H9 (cell line): ENCODE measurements at places on chromosomes 7 and 10. TPM values are rescaled to one million over a fixed set of nuclear protein-coding genes. Genes with fewer than 3 reads are reported as not detected.

Gene NCF1
- total RNA-seq: 0.33 and 0.63 TPM in 2 replicates

- H3K4me3 ChIP-seq: no peak overlapping the region
- no peaks in the 10 kb centered on the region for H3K36me3 ChIP-seq
- H3K27ac ChIP-seq: no peak overlapping the region
- no peak for DNase-seq
Observed at GRCh38 chr7:37705976-37706375, 22.4 kb downstream of the GPR141 start.

DNA sequence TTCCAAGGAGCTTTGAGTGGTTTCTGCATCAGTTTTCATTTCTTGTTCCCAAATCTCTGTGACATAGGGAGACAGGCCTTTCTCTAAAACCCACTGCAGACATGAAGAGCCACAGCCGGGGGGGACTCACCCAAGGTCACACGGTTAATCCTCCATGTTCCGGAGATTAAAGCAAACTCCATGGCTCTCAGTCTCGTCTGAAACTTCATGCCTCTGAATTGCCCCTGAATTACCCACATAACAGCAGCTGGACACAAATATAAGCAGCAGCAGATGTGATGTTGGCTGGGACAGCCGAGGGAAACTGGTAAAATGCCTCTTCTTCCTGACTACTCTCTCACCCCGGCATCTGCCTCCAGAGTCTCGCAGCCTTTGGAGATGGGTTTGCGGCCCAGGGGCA is 402.2 kb downstream of the DNAJB6 start:
- H3K36me3 ChIP-seq: no peaks in the 10 kb centered on the region
- H3K27ac ChIP-seq: no peak overlapping the region
- no peaks in the 10 kb centered on the region for H3K4me1 ChIP-seq

DNA sequence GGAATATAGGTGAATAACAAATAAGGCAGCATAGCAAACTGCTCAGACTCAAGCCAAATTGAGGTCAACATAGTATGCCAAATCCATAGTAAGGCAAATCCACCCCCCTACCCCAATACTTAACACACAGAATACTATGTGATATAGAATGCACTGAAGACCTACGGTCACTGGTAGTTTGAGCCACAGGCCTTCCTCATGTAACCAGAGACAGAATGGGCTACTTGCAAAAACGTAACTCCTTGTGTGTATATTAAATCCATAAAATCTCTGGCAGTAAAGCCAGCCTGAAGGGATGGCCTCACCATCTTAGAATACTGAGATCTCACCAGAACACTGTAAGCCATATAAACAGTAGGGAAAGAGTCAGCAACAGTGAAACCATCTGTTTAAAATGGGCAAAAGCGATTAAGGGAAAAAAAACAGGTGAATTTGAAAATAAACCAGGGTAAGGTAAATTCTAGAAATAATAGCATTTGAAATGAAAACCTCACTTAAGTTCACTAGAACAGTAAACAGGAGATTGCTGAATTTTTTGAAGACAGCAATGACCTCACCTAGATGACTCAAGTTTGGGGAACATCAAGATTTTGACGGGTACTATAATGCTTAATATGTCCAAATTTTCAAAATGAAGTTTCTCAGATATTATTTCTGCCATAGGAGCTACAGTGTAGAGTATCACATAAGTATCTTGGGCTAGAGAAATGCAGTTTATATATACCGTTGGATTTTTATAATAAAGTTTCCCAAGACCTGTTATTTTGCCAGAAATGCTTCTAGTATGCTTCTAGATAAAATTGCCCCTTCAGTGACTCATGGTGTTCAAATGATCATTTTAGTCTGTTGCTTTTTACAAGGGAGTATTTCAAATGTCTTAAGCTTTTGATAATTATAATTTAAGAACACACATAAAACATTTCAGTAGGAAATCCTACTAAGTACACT is 13.9 kb downstream of the HNRNPA2B1 start:
- DNase-seq: no peak
- no peak overlapping the region for H3K27ac ChIP-seq
- no peaks in the 10 kb centered on the region for H3K4me1 ChIP-seq
- H3K36me3 ChIP-seq: peaks cover 30% of the 10 kb centered on the region

DNA sequence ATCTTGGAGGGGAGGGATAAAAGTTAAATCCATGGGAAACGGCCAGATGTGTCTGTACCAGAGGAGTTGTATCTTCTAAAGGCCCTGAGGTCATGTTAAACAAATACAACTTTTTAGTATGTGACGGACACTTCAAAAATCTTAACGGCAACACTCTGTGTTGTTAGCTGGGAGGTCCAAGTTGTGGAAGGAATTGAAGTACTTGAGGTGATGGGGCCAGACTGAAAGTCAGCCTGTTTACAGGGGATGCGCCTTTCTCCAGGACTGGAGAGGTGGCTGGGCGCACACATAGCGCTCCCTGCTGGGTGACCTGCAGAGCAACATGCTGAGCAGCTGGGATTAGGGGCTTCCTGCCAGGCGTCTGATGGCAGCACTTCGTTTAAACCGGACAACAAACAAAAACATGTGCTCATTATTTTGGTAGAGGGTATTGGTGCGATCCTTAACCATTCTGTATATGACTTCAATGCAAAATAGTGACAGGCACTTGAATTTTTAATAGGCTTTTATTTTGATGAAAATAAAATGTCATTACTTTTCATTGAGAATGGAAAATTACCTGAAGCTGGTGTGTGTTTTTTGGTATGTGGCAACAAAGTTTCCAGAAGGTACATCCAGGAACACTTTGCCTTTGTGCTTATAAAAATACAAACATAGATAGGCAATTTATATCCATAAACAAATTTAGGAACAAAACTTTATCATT is 198.2 kb downstream of the MLLT10 start:
- H3K27me3 ChIP-seq: no peaks in the 10 kb centered on the region
- peaks cover under 1% of the 10 kb centered on the region; the same call in 1 of the 2 replicates for H3K4me1 ChIP-seq
- peaks cover 18% of the 10 kb centered on the region; the same call in 2 of the 3 replicates for H3K36me3 ChIP-seq
- H3K4me3 ChIP-seq: no peak overlapping the region
- H3K27ac ChIP-seq: no peak overlapping the region

Gene ADAP1
- 6.2 and 6.8 TPM in 2 replicates for total RNA-seq

DNA sequence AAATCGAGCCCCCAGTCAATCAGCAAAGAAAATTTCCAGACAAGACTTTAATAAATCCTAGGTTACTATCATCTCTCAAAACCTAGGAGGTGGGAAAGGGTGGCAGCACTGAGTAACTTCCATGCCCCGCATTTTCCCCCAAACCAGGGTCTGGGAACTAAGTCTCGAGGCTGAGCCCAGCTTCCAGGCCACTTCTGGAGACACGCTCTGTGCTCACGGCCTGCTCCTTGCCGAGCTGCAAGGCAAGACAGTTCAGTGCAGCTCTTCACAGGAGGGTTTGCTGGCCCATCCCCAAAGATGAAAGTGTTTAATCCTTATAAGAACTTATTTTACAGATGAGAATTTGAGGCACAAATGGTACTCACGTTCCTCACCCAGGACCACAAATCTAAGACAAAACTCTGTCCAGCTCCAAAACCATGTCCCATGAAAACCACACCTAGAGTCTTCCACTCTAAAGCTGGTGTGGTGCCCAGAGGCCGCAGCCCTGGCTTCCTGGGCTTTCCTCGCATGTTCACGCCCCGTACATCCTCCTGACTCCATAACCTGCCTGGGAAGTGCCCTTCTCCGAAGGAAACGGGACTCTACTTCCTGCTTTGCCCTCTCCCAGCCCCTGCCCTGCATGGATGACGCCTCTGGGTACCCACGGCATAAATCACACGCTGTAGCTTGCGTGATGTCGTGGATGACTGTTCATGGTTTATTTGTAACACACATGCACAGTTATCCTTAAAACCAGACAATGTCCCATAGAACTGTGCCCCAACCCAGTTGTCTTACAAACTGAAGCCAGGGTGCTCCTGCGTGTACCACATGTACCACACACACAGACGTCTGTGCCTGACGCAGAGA is 201.2 kb downstream of the DIP2C start:
- no peak for DNase-seq
- no peak overlapping the region for H3K4me3 ChIP-seq
- H3K36me3 ChIP-seq: peaks cover 3% of the 10 kb centered on the region; the same call in 1 of the 2 replicates
- peaks cover 6% of the 10 kb centered on the region; the same call in 1 of the 2 replicates for H3K4me1 ChIP-seq
- no peak overlapping the region for H3K27ac ChIP-seq

Gene CHCHD1
- 41.1 and 45.9 TPM in 2 replicates for total RNA-seq

DNA sequence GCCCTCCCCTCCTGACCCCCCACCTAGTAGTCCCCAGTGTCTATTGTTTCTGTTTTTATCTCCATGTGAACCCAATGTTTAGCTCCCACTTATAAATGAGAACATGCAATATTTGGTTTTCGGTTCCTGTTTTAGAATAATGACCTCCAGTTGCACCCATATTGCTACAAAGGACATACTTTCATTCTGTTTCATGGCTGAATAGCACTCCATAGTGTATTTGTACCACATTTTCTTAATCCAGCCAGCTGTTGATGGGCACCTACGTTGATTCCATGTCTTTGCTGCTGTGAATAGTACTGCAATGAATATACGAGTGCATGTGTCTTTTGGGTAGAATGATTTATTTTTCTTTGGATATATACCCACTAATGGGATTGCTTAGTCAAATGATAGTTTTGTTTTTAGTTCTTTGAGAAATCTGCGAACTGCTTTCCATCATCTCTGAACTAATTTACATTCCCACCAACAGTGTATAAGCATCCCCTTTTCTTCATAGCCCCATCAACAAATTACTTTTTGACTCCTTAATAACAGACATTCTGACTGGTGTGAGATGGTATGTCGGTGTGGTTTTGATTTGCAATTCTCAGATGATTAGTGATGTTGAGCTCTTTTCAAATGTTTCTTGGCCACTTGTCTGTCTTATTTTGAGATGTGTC is 128.4 kb upstream of the PHYHIPL start:
- H3K4me3 ChIP-seq: no peak overlapping the region
- DNase-seq: no peak
- H3K27me3 ChIP-seq: no peaks in the 10 kb centered on the region
- no peaks in the 10 kb centered on the region for H3K4me1 ChIP-seq
- no peak overlapping the region for H3K27ac ChIP-seq

GRCh38 chr7:39434012-39434411 is 132.2 kb upstream of the YAE1 start:
- H3K36me3 ChIP-seq: no peaks in the 10 kb centered on the region; the same call in 1 of the 2 replicates
- H3K4me1 ChIP-seq: no peaks in the 10 kb centered on the region
- no peaks in the 10 kb centered on the region for H3K27me3 ChIP-seq
- no peak for DNase-seq
- no peak overlapping the region for H3K4me3 ChIP-seq
- no peak overlapping the region for H3K27ac ChIP-seq

- no peaks in the 10 kb centered on the region for H3K27me3 ChIP-seq
- no peaks in the 10 kb centered on the region for H3K4me1 ChIP-seq
- H3K4me3 ChIP-seq: peak within 1 kb of the TSS; percentile 97
- no peak within 1 kb of the TSS for H3K27ac ChIP-seq
Observed at GRCh38 chr10:71319042-71319799, at the start of gene SLC29A3. Gene SLC29A3, plus strand, starts transcription at chr10:71319259. Its CDS starts 51 bp downstream, at chr10:71319310.

Gene LDB3
- total RNA-seq: 0.17 and 0.18 TPM in 2 replicates

DNA sequence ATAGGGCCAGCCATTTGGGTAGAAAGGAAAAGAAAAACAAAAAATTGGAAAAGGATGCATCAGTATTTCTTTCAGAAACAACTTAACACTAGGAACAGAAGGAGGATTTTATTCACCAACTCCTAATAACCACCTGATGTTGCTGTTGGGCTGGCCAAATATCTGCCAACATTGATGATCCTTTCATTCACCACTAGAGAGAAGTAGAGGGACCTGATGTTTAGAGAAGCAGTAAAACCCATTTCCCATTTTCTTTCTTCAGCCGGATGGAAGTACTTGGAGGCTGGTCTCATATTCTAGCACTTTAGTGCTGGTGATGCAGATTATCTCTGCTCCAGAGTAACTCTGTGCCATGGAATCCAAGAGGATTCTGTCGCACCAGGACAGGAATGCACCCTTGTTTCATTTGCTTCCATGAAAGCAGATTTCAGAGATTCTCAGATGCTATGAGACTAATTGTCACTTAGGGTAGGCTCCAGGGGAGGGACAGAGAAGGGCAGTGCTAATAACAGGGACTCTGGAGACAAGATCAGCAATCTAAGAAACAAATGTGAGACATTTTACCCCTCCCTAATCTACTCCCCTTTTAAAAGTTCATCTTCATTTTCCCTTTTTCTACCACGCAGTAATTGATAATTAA is 3.1 kb downstream of the KLLN start:
- no peak for DNase-seq
- H3K36me3 ChIP-seq: peaks cover 5% of the 10 kb centered on the region
- no peaks in the 10 kb centered on the region for H3K4me1 ChIP-seq
- no peaks in the 10 kb centered on the region for H3K27me3 ChIP-seq
- H3K4me3 ChIP-seq: no peak overlapping the region

DNA sequence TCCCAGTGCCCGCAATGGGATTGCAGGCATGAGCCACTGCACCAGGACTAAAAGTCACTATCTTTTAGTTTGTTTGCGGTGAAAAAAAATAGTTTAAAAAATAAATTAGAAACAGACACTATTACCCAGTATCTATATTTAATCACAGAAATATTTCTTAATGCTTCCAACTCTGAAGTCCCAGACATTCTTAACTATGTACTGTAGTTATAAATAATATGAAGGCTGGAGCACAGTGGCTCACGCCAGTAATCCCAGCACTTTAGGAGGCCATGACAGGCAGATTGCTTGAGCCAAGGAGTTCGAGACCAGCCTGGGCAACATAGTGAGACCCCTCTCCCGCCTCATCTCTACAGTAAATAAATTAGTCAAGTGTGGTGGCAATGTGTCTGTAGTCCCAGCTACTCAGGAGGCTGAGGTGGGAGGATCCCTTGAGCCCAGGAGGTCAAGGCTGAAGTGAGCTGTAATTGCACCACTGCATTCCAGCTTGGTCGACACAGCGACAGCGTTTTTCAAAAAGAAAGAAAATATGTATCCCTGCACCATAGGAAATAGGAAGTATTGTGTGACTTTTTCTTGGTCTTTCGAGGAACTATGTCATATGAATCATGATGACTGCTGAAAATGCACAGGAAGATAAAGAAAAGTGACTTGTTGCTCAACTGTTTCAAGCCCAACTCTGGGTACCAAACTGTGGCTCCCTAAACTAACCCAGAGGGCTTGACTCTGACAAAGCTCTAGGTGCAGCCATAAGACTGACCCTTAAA is 74.9 kb upstream of the STEAP1B start:
- no peaks in the 10 kb centered on the region for H3K4me1 ChIP-seq
- DNase-seq: no peak
- no peak overlapping the region for H3K4me3 ChIP-seq
- H3K27ac ChIP-seq: no peak overlapping the region
- H3K36me3 ChIP-seq: no peaks in the 10 kb centered on the region

DNA sequence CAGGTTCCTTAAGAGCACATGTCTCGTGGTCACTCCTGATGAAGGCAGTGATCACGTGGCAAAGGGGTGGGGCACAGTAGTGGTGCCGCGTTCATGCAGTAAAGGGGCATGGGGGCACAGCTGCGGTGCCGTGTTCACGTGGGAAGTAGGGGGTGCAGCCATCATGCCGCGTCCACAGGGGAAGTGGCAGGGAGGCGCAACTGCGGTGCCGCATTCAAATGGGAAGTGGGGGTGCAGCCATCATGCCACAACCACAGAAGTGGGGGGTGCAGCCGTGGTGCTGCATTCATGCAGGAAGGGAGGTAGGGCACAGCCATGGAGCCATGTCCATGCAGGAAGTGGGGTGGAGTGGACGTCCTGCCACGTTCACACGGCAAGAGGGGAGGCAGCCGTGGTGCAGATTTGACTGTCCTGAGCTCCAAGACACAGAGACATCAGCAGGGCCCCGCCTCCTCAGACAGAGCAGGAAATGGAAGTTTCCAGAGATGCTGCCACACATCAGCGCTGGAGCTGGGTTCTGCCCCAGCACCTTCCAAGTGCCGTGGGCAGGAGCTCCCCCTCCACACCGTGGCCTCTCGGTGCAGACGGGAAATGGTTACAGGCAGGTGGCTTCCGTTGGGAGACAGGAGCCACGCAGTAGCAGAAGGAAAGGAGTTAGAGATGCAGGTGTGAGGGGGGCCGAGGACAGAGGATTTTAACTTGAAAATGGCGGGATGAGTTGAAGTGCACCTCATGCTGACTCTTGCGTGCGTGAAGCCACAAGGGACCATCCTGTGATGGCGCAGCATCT is 95.0 kb upstream of the DDC start:
- H3K27me3 ChIP-seq: no peaks in the 10 kb centered on the region
- no peak overlapping the region for H3K27ac ChIP-seq
- H3K36me3 ChIP-seq: peaks cover 32% of the 10 kb centered on the region
- no peak overlapping the region for H3K4me3 ChIP-seq
